ENCODE measurements at places on chromosomes 6 and 20.
A peak's percentile ranks its signal among the peaks of the same experiment; 100 is the strongest.

- DNase-seq: peak; percentile 27
These were observed 864.2 kb downstream of the KIF16B start for GRCh38 chr20:15708984-15709598.

- DNase-seq: peak; percentile 85
These were observed at the start of gene RBCK1 for GRCh38 chr20:407953-408842. Gene RBCK1 (plus strand): TSS chr20:408299. CDS start chr20:408758, 459 bp downstream.

DNA sequence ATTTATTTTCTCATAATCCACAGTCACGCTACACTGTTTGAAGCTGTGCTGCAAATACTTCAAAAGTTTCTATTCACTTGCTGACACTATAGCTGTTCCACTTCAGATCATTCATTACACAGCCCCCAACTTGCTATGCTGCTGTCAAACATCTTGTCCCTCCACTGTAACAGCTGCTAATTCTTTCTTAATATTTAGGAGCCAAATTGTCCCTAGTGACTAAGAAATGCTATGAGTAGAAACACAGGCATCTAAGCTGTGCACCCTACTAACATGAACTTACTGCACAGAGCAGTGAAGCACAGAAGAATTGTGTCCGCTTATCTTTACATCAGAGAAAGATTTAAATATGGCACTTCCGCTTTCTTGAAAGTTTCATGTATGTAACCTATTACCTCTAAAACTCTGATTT, 91.3 kb downstream of the PDE10A start:
- no peak for DNase-seq

GRCh38 chr6:35587167-35587566, 74.5 kb upstream of the TULP1 start:
- no peak for DNase-seq

DNA sequence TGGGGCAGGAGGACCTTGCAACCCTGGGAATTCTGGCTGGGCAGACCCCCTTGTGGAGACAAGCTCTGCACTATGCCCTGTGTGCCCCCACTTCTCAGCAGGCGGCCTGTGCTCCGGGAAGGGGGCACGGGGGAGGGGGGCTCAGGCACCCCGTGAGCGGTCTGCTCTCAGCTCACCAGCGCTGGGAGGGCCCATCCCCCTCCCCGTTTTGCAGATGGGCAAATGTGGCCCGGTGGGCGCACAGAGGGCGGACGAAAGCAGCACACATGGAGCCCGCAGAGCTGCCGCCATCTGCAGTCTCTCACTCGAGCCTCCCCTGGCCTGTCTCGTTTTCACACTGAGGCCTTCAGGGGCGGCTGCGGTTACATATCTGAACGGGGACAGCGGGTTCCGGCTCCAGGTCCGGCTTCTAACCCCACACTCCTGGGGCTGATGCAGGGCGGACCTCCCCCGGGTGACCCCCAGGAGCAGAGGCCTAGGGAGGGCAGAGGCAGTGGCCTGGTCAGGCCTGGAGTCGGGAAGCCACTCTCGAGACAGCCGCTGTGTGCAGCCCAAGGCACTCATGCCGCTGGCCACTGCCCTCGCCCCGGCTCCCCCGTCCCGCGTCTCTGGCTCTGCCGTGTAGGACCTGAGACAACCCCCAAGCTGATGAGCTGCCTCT, 13.9 kb downstream of the CHRNA4 start:
- no peak for DNase-seq

GRCh38 chr20:24418731-24419130, 50.7 kb upstream of the SYNDIG1 start:
- no peak for DNase-seq

DNA sequence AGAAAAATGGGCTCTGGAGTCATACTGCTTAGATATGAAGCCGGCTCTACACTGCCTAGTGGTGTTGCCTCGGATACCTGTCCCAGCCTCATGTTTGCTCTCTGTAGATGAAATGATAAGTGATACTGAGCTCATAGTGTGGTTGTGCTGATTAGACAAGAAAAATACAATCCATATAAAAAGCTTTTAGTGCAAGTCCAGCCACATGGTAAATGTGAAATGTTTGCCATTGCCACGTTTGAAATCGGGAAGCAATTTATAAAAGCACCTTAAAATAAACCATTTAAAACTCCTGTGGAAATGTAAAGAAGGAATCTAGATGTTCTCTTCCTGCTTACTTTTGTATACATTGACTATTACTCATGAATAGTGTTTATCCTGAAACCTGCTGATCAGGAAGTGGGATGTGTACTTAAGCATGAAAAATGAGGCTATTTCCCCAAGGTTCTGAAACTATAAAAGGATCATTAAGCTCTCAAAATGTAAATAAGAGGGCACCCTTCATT, 13.1 kb upstream of the PBOV1 start:
- no peak for DNase-seq

DNA sequence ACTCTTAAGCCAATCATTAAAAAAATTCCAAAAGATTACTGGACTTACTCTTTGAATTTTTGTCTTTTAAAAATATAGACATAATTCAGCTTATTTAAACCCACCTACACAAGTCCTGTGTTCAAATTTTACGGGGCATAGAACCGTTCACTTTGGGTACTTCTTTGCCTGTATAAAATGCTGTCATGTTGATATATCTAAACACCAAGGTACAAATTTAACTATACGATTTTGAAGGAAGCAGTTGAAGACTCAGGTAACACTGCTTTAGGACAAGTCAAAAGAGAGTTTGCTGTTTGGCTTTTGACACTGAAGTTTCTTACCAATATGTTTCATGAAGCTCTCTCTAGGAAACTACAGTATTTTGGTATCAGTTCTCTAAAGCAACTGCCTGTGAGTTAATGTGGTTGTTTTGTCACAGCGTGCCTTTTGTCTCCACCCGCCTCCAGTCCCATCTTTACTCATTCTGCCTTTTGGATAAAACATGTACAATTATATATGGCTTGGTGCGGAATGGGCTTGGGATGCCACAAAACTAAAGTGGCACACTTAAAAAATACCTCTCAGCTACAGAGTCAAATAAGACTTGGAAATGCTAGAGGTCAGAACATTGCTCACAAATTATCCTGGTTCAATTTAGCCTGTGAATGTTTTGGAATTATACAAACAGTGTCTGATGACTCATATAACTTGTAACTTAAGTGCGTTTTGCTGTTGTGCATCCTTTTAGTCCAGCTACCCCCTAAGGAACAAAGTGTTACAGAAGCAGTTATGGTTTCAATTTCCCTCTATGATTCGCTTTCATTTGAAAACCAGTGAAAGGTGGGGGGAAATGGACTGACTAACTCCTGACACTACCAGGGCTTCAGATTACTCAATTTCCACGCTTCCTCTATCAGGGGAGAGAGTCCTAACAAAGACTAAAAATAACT, 38.7 kb downstream of the RGS17 start:
- no peak for DNase-seq

DNA sequence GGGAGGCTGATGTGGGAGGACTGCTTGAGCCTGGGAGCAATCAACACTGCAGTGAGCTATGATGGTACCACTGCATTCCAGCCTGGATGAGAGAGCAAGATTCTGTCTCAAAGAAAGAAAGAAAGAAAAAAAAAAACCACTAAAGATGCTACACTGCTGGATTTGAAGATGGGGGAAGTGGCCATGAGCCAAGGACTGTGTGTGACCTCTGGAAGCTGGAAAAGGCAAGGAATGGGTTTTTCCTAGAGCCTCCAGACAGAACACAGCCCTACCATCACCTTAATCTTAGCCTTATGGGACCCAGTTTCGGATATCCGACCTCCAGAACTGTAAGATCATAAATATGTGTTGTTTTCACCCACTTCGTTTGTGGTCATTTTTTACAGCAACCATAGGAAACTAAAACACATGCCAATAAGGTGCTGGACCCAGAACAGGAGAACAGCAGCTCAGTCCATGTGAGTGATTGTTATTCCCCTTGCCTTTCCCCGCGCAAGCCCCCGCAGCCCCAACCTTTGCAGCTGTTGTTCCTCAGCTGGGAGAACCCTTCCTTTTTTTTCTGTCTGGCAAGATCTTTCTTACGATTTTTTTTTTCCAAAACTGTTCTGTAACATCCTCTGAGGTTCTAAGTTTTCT, 11.1 kb upstream of the VAPB start:
- DNase-seq: no peak

- no peak for DNase-seq
These were observed 8.4 kb downstream of the PSMG4 start for GRCh38 chr6:3267162-3267561.

DNA sequence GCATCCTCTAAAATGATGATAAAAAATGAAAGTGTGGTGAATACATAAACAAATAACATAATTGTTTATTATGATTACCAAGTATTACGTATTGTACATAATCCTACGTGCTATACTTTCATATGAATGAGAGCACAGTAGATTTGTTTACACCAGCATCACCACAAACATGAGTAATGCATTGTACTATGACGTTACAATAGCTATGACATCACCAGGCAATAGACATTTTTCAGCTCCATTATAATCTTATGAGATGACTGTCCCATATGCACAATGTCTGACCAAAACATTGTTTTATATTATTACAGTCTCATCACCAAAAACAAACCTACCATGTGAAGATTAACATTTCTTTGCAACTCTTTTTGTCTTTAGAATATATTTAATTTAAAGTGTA, 225.7 kb upstream of the TENT5A start:
- no peak for DNase-seq

- no peak for DNase-seq
These were observed 83.1 kb downstream of the FKBP5 start for GRCh38 chr6:35605600-35605999.

- no peak for DNase-seq
These were observed 1.4 kb downstream of the PIM1 start for GRCh38 chr6:37171201-37171969.

GRCh38 chr6:116966675-116967576, 89.9 kb downstream of the RFX6 start:
- DNase-seq: no peak

DNA sequence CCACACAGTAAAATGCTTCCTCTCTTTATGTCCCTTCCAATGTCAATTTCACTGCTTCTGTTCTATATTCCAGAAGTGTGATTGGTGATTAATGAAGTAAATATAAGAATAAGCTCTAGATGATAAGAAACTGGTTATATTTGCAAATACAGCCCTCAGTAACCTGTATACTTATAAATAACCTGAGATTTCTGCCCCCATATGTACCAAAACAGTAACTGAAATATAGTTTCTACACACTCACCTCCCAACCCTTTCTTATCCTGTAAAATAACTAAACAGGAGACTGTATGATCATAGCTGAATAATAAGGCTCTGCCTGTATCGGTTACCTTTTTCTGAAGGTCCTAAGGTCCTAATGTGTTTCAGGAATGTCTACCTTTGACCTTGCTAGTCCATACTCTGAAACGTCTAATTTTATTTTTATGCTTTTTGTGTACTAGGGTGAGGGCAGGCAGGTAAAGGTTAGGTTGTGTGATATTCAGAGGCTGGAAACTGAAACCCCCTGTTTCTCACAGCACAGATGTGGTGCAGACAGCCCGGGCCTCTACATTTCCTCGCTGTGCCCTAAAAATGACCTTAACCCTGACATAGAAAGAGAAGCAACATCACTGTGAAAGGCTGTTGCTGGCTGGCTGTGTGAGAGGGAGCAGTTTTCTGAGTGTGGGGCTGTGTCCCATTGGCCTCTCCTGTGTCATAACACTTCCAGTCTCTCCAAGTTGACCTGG, 378.8 kb downstream of the CENPW start:
- DNase-seq: no peak

DNA sequence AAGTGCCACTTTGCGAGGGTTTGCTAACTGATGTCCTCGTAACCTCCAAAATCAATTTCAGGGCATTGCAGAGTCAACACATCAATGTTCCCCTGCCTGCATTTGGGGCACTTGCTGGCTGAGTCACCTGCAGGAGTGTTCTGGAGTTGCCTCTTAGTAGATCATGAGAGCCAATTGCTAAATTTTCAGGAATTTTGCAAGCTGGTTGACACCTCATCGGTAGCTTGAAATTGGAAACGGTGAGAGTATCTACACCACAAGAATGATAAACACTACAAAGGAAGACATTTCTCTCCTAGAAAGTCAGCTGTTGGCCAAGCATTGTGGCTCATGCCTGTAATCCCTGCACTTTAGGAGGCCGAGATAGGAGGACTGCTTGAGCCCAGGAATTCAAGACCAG, 10.8 kb upstream of the BFSP1 start:
- DNase-seq: no peak

- no peak for DNase-seq
These were observed 20.4 kb downstream of the MDFI start for GRCh38 chr6:41658636-41659035.

- no peak for DNase-seq
These were observed 149.8 kb downstream of the SYNDIG1 start for GRCh38 chr20:24619212-24619611.

DNA sequence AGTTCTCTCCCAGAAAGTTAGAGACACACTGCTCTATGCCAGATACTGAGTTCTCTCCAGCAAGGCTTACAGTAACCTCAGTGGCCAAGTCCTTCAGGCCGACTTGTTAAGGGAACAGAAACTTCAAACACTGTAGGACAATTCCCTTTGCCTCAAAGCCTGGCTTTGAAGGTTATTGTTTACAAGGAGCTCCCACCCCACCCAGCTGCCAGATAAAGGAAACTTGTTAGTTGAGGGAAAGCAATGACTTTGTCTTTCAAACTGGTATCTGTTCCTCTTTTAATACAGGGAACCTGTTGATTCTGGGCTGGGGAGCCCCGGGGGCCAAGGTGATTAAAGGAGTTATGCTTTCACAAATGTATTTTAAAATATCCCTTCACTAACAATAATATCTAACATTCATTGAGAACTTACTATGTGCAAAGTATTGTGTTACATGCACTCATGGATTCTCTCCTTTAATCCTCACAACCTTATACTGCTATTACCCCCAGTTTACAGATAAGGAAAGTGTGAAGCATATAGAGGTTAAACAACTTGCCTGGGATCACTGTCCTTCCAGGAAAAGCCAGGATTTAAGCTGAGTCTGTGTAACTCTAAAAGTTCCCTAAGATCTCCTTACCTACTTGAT, 27.6 kb upstream of the CDKN1A start:
- no peak for DNase-seq

- no peak for DNase-seq
These were observed 12.4 kb upstream of the HMGN3 start for GRCh38 chr6:79246891-79247290.

DNA sequence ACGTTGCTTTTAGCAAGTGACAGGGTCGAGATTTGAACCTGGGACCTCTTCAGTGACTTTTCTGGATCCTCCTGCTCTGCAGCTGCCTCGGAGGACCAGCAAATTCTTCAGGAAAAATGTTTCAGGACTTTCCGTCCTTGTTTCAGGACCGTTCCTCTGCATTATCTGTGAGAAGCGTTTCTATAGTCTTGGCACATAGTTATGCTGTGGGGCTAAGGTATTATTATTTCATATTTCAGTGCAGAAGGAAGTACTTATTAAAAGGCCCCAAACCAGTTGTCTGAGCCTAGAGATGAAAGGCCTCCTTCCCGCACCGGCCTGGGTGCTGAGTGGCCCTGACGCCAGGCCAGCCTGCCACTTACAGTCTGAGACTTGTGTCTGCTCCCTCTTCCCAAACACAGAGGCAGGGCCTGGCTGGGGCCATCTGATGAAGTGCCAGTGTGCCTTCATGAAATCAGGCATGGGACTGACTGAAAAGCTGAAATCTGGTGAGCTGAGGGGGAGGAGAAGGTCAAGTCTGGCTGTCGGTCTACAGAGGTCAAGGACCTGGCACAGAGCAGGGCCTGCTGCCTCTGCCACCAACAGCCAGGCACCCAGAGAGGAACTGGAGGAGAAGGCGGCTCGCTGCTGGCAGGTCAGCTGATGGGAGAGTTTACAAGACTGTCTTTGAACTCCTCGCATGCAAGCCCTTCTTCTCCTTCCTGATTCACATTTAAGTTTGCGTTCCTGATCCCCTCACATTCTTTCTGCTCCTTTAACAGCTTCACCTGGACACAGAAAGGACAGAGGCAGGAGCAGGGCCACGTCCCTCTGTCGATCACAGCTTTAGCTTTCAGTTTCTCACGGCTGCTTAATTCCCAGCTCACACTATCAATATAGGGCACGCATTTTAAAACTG, 8.9 kb upstream of the QKI start:
- no peak for DNase-seq

Measured in activated T-cell treated with anti-CD3 and anti-CD28 coated beads for 48 hours (primary cell).